ENCODE measurements at places on chromosomes 11 and 22.

GRCh38 chr11:77819921-77820564 lies 479 bp downstream of the RSF1 start:
- DNase-seq = no peak

GRCh38 chr11:73019996-73020395 lies 122.1 kb downstream of the FCHSD2 start:
- DNase-seq = no peak

DNA sequence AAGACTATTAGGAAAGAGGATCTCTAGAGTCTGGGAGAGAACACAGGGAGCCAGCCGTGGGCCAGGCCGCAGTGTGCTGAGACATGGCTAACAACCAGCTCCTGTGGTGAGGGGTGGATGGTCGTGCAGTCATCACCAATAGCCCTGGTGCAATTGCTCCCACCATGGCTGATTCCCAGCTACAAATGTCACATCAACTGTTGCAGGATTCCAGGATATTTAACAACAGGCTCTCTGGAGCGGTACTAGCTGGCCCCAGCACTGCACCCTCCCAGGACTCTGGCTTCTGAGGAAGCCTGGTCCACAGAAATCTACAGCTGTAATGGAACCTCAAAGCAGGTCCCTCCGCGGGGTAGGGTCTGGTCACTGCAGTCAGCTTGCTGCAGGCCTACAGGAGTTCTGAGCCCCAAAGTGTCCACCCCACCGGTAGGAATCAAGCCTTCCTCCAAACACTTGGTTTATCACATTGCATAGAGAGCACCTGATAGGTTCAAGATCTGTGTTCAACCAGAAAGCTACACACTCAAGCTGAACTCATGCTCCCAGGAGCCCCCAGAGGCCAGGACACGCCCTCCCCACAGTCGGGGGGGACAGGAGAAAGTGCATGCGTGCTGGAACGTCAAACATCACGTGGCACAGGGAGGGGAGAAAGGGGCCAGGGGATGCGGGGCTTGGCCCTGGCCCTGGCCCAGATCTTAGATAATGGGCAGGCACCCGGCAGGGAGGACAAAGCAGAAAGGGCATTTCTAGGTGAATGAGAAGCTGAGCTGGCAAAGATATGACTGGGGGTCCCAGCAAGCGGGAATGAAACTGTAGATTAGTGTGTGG lies 609.0 kb downstream of the TBC1D22A start:
- no peak for DNase-seq

- DNase-seq = no peak
Measured at GRCh38 chr11:76587820-76588454, 82.6 kb downstream of the LRRC32 start.

DNA sequence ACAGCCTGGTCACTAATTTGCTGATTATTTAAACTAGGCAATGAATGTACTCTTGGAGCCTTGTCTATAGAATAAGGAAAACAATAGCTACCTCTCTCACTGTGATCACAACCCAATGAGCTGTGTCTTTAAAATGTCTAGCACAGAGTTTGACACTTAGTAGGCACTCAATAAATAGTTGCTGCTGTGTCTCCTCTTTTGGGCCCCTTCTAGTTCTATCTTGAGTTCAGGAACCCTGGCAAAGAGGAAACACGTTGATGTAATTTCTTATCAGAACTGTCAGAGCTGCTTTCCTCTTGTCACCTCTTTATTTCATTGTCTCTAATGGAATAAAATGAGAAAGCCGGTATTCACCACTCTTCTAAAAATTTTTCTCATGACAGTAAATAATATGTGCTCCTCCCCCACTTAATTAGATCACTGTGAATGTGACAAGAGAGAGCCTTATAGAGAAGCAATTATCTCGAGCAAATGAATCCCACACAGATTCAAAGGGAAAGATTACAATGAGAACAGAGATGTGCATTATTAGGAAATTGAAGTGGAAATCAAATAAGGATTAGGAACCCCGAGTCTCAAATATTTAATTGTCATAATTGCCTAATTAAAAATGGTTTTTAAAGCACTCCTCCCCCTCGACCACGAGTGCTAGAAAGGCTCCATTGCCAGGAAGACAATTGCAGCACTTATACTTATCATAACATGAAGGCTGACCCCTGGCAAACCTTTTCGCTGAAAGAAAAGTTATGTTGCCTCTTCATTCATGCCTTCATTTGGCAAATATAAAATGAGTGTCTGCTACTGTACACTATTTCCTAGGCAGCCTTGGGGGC lies 175.0 kb upstream of the BDNF start:
- no peak for DNase-seq

GRCh38 chr11:6727971-6728760 lies 43.6 kb downstream of the OR2AG2 start:
- DNase-seq = no peak

GRCh38 chr11:32015427-32015826 lies 75.4 kb upstream of the RCN1 start:
- no peak for DNase-seq

- no peak for DNase-seq
Measured at GRCh38 chr11:109957601-109958000, 135.6 kb upstream of the ZC3H12C start.

- no peak for DNase-seq
Measured at GRCh38 chr11:22065472-22065871, 127.4 kb upstream of the ANO5 start.

DNA sequence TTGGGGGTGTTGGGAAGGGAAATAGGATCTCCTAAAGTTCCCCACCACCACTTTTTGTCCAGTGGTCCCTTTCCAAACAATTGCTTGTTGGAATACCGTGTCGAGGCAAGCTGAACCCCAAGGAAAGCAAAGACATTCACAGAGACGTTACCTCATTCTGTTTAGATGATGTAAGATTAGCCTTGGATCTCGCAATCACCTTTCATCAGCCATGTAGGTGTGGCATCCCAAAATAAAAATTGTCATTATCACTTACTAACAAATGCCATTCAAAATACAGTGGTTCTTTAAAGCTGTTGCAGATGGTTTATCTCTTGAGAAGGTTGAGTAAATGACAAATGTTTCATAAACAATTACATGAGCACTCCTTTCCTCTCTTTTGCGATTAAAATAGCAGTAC lies 86.5 kb upstream of the SLC25A18 start:
- no peak for DNase-seq

DNA sequence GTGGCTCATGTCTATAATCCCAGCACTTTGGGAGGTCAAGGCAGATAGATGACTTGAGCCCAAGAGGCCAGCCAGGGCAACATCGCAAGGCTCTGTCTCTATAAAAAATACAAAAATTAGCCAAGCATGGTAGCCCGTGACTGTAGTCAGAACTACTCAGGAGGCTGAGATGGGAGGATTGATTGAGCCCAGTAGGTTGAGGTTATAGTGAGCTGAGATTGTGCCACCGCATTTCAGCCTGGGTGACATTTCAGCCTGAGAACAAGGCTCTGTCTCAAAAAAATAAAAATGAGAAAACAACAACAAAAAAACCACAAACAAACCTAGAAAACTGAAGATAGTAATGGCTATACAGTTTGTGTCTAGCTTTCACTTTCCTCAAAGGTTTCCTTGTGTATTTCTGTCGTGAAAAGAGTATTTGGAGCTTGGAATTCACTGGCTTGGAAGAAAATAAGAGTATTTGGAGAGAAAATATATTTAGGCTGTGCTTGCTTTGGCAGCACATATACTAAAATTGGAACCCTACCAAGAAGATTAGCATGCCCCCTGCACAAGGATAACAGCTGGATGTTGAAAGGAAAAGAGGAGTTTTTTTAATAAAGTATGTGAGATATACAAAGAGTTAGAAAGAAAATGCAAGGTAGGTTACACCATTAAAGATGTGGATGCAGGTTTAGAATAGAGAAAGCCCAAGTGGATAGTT lies 3.9 kb upstream of the BIRC3 start:
- DNase-seq = no peak

GRCh38 chr11:70397336-70397982 lies 870 bp upstream of the CTTN start:
- DNase-seq = no peak

GRCh38 chr11:123304828-123305466 lies 109.9 kb upstream of the CLMP start:
- DNase-seq = no peak

GRCh38 chr22:42203609-42204008 lies 66.8 kb downstream of the TCF20 start:
- no peak for DNase-seq

- DNase-seq = no peak
Measured at GRCh38 chr11:39651857-39652461, 1807.5 kb downstream of the LRRC4C start.

DNA sequence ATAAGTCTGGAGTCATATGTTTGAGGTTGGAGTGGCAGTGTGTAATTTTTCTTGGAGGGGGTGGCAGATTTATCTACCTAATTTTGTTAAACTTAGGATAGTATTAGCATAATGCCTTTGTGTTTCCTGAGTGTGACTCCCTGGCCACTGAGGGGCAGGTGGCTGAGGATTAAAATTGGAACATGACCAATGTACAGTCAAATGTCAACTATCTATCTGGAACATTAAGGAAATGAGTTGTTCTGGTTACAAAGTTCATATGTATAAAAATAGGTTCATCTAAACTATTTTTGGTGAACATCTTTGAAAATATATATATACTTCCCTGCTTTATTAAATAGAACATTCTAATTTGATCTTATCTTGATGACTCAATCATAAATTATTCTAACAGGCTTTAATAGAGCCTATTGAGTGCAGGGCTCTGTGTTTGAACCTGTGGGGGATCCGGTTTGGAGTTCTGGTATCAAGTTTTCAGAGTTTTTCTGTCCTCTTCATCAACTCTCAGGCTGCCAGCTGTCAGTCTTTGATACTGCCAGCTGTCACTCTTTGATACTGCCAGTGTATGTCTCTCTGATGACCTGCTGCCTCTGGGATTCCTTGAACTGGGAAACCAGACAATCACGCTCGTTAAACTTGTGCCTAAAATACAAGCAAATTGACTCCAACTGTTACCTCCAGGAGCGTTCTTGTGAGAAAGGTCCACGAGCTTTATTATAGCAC lies 309.6 kb downstream of the METTL15 start:
- no peak for DNase-seq

DNA sequence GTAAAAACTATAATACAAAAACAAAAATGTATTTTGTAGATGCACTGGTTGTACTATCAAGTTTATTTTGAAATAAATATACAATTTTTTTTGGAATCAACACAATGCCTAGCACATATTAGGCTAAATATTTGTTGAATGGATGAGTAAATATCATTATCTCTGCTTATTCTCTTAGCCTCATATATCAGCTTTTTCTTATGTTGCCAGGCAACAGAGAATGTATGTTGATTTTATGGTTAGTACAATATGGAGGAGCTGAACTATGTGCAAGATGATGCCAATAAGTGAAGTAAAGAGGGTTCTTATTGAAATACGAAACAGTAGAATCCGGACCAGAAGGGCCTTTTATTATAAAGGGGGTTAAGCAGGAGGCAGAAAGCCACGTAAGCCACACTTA lies 94.9 kb downstream of the FAR1 start:
- no peak for DNase-seq

GRCh38 chr11:128559496-128560103 lies 27.8 kb downstream of the ETS1 start:
- DNase-seq = no peak

GRCh38 chr11:108009497-108010370 lies 1.0 kb downstream of the CUL5 start:
- DNase-seq = no peak

DNA sequence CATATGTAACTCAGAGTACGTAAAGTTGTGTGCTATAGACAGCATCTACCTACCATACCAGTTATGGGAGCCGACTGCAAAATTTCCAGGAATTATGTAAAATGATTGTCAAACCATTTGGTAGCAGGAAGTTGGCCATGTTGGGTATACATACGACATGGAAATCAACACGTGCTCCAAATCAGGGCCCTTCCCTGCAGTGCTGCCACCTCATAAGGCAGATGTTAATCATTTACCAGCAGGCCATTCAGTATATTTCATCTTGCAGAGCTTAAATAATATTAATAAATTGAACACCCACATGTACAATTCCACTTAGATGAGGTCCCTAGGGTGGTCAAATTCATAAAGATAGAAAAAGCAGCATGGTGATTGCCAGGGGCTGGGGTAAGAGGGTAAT lies 9.8 kb downstream of the MS4A18 start:
- DNase-seq = no peak

DNA sequence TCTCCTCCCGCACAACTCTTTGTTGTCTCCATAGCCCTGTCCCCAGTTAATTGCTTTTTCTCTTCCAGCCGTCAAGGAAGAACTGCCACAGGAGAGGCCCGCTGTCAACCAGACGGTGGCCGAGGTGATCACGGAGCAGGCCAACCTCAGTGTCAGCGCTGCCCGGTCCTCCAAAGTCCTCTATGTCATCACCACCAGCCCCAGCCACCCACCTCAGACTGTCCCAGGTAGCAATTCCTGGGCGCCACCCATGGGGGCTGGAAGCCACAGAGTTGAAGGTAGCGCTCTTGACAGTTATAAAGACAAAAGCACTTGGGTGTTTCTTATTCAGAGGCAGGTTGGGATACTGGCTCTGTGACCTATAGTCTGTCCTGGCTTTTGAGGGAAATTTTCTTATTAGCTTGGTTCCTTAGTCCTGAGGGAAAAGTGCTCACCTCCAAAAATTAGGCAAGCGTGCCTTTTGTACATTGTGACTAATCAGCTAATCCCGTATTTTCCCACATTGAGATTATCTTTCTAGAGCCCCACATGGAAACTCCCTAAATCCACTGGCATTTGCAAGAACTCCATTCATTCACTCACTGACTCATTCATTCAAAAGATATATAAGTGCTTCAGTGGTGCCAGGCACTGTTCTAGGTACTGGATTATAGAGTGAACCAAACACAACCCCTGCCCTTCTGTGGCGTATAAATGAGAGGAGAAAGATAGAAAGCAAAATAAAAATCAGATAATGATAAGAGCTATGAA lies 65.9 kb downstream of the KREMEN1 start:
- no peak for DNase-seq

DNA sequence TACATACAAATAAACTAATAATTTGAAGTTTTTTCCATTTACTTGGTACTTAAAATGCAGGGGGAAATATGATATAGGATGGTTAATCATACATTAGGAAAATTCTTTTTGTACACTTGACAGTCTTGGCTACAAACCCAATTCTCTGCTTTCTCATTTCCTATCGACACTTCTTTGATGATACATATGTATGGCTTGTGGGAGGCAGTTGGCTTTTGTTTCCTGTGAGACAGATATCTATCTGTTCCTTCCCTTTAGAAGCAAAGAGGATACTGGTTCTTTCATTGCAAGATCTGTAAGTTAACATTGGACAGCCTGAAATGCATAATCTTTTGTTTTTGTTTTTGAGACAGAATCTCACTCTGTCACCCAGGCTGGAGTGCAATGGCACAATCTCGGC lies 47.9 kb upstream of the ADORA2A start:
- DNase-seq = no peak
